ENCODE measurements at places on chromosomes 2 and 18.

DNA sequence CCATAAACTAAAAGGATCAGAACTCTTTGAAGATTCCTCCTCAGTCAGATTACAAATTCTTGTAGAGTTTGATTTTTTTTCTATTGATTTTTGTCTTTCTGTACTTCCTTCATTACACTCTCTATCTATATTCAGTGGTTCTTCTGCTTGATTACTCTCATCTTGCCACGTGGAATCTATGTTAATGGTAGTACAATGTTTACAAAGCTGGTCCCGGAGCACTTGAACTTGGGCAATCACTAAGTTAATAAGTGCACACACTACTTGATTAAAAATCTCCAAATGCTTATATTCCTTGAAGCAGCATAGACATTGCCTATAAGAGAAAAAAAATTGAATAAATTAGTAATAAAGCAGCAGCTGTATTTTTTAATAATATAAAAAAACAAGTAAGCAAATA lies 65.1 kb downstream of the USP34 start:
- no peak for DNase-seq

DNA sequence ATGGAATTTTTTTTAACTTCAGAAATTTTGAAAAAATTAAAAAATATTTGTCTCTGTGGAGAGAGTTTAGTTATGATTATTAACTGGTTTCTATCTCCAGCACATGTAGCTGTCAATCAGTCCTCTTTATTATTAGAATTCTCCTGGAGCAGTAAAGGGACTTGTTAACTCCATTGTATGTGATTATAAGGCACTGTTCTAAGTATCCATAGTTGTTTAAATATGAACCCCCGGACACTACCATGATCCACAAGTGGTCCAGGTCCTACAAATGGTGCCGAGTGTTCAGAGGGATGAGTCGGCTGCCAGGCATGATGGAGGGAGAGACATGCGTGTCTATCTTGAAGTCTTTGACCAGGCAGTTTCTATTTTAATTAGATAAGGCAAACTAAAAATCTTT lies 492 bp downstream of the CHRNA1 start:
- DNase-seq: no peak

- no peak for DNase-seq
Observed at GRCh38 chr2:39494784-39495251, 57.7 kb upstream of the MAP4K3 start.

DNA sequence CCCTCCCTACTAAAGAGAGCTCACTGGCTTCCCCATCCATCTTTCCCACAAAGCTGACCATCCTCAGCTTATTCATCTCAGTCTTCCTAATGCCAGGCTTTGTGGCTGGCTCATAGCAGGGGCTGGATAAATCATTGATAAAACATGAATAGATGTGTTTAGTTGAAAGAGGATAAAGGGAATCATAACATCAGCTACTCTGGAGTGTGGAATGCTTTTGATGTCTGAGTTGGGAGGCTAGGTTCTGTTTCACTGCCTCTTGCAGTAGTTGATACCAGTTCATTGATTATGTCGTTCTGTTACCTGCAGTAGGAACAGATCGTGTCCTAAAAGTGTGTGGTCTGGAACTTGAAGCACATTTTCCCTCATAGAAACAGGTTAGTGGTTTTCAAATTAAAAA lies 66.3 kb upstream of the HK2 start:
- no peak for DNase-seq

DNA sequence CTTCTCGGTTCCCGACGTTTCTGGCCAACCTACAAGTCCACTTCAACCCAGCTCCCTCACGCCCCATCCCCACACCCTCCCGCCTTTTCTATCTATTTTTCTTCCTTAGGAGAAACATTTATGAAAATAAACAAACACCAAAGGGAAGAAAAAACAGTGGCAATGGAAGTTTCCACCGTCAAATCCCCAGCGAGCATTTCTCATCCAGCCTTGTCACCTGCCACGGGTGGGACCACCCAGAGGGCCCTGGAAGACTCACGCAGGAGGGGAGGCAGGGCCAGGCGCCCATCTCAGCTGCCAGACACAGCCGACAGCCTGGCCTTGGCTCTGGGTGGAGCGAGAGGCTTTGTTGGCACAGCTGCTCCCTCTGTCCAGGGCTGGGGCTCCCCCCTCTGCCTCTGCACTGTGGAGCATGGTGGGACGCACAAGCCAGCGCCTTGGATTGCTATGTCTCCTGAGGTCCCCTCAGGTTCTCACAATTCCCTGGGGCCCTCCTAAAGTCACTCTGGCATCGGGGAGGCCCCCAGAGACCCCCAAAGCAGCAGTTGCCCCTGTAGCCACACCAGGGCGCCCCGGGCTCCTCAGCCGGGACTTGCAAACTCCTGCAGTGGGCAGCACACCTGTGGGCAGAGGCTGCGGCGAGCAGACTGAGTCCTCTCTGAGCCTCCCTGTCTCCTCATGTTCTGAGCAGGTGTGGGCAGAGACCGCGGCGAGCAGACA lies 395.7 kb upstream of the SALL3 start:
- DNase-seq: no peak

Measured in stimulated activated naive CD4-positive, alpha-beta T cell (primary cell).